ENCODE measurements at places on chromosomes 1 and 21. TPM values are rescaled to one million over a fixed set of nuclear protein-coding genes. Genes with fewer than 3 reads are reported as not detected.
A peak's percentile ranks its signal among the peaks of the same experiment; 100 is the strongest.

AVPR1B gene
- total RNA-seq, result not detected

OR2T11 gene
- total RNA-seq, result not detected

NEGR1 gene
- total RNA-seq, result not detected

ARHGAP30 gene
- 170 TPM for total RNA-seq

EXO1 gene
- total RNA-seq, result 49.2 TPM

WDR3 gene
- 54.2 TPM for total RNA-seq

OR10K1 gene
- not detected for total RNA-seq

HSD11B1 gene
- total RNA-seq, result 8.2 TPM

TMEM269 gene
- 0.16 TPM for total RNA-seq

- no peak overlapping the region for H3K27ac ChIP-seq
- H3K4me3 ChIP-seq, result no peak overlapping the region
- no peaks in the 10 kb centered on the region for H3K4me1 ChIP-seq
- H3K27me3 ChIP-seq, result no peaks in the 10 kb centered on the region
Observed at GRCh38 chr1:17559615-17560419, 20.3 kb downstream of the ARHGEF10L start.

GRCh38 chr1:80531182-80531581 lies 1269.6 kb upstream of the ADGRL2 start:
- H3K27ac ChIP-seq, result no peak overlapping the region
- no peak overlapping the region for H3K4me3 ChIP-seq

DNA sequence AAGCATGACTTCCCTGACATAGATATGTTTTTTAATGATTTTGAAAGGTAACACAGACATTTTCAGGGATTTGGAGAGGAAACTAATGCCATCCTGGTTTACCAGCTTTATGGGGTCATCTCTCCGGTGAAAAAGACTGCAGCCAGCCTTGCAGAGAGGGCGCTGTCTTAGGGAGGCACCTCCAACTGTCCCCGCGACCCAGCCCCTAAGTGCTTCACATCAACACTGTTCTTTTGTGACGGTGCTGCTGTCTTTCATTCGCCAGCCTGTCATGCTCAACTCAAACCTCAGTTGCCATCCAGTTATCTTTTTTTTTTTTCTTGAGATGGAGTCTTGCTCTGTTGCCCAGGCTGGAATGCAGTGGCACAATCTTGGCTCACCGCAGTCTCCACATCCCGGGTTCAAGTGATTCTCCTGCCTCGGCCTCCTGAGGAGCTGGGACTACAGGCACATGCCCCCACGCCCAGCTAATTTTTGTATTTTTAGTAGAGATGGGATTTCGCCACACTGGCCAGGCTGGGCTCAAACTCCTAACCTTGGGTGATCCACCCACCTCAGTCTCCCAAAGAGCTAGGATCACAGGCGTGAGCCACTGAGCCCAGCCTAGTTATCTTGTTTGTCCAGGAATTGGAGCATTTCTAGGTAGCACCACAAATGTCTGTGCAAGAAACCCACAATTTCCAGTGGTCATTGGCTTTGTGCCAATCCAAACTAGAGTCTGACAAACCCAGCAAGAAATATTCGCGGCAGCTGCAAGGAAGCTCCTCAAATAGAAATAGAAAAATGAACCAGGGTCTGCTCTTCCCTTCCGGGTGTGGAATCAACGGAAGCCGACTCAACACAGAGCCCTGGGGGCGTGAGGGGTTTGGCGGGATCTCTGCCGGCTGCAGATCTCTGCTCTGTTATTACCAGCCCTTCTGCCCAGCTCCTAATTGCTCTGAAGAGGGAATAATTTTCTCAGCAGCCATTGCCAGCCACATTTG lies 24.2 kb downstream of the PDE9A start:
- peaks cover 31% of the 10 kb centered on the region for H3K4me1 ChIP-seq
- no peak overlapping the region for H3K27ac ChIP-seq
- H3K4me3 ChIP-seq, result no peak overlapping the region
- H3K36me3 ChIP-seq, result peaks cover 4% of the 10 kb centered on the region
- DNase-seq, result no peak

GRCh38 chr1:207851696-207852095 lies 59.2 kb downstream of the CD34 start:
- H3K27ac ChIP-seq, result no peak overlapping the region
- peaks cover 65% of the 10 kb centered on the region for H3K36me3 ChIP-seq
- peaks cover 58% of the 10 kb centered on the region for H3K4me1 ChIP-seq
- no peak overlapping the region for H3K4me3 ChIP-seq
- no peaks in the 10 kb centered on the region for H3K27me3 ChIP-seq

GRCh38 chr21:20515446-20515845 lies 482.8 kb upstream of the NCAM2 start:
- no peaks in the 10 kb centered on the region for H3K27me3 ChIP-seq
- no peak overlapping the region for H3K4me3 ChIP-seq
- H3K36me3 ChIP-seq, result no peaks in the 10 kb centered on the region
- no peaks in the 10 kb centered on the region for H3K4me1 ChIP-seq
- DNase-seq, result no peak

DNA sequence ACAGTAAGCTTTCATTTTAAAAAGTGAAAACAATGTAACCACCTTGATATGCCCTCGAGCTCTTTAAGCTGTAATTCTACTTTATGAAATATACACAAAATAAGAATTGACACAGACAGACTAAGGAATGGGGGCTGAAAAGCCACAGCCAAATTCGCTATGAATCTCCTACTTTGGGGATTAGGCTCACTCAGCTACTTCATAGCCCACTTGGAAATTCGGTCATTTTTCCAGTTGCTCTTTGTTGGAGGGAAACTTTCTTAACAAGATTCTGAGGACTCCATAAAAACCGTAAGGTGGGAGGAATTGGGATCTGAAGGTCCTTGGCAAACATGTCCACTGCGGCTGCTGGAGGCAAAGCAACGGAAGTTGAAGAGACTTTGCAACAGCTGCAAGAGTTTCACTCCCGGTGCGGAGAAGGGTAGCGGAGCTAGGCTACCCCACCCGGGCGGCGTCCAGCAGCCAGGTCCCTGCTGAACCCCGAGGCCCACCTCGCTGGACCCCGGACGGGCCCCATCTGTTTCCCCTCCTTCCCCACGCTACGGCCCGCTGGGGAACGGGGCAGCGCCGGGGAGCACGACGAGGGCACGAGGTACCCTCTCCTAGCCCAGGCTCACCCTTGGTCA lies 634 bp downstream of the MYCBP start:
- no peaks in the 10 kb centered on the region for H3K27me3 ChIP-seq
- peak overlapping the region; percentile 75 for H3K27ac ChIP-seq
- peaks cover 17% of the 10 kb centered on the region for H3K36me3 ChIP-seq
- H3K4me1 ChIP-seq, result peaks cover 29% of the 10 kb centered on the region
- peak overlapping the region; percentile 88 for H3K4me3 ChIP-seq
- DNase-seq, result peak; percentile 33

DNA sequence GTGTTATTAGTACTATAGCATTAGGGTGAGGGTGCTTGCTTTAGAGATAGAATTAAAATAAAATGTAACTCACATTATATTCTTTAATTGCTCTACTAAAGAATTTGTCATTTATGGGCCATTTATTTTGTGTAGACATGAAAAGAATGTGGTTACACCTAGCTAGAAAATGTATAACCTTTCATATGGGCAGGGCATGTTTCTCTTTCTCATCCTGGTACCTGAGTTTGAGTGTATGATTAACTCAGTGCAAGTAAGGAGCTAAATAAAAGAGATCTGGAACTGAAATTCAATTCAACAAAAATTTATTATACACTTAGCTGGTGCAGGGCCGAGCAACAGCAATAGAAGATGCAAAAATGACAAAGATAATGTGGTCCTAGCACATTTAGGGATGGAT lies 47.4 kb downstream of the MAP3K7CL start:
- no peak for DNase-seq
- H3K36me3 ChIP-seq, result no peaks in the 10 kb centered on the region
- no peak overlapping the region for H3K27ac ChIP-seq
- no peak overlapping the region for H3K4me3 ChIP-seq
- H3K27me3 ChIP-seq, result no peaks in the 10 kb centered on the region

GRCh38 chr1:157652859-157653493 lies 47.6 kb downstream of the FCRL3 start:
- no peak for DNase-seq
- no peak overlapping the region for H3K4me3 ChIP-seq
- H3K27ac ChIP-seq, result no peak overlapping the region
- H3K4me1 ChIP-seq, result peaks cover 7% of the 10 kb centered on the region

DNA sequence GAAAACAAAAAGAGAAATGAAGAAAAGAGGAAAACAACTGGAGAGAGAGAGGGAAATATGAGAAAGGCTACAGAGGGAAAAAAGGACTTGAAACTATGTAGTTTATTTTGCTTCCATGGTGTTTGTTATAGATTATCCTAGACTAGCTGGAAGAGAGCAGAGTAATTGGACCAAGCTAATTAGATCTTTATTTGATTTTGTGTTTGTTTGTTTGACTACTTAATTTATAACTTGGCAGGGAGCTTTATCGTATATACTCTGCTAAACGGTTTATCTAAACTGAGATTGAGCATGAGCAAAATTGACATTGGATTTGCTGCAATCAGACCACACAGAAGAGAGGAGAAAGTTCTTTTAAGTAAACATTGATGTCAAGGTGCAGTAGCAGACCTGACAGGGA lies 443.8 kb upstream of the USP24 start:
- H3K27me3 ChIP-seq, result no peaks in the 10 kb centered on the region
- DNase-seq, result no peak
- no peak overlapping the region for H3K4me3 ChIP-seq
- no peaks in the 10 kb centered on the region for H3K36me3 ChIP-seq

- H3K4me3 ChIP-seq, result peak overlapping the region; percentile 67
- DNase-seq, result no peak
- no peaks in the 10 kb centered on the region for H3K36me3 ChIP-seq
- no peak overlapping the region for H3K27ac ChIP-seq
Observed at GRCh38 chr1:218347336-218347722, 2.2 kb downstream of the TGFB2 start.

DNA sequence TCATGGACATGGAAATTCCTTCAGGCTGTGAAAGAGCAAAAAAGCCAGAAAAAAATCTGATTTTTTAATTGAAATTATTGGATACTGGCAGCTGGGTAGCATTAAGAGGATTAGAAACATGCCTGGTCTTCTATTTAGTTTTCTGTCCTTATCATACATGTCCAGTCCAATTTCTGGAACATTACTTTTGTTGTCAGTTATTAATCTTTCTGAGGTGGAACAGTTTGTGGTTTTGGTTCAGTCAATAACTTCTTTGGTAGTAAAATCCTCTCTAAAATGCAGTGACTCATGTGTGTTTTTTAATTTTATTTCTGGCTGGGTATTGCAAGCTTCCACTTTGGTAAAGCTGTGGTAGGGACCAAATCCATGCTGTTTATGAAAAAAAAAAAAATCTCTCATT lies 687.0 kb upstream of the ADGRL2 start:
- no peak overlapping the region for H3K27ac ChIP-seq
- no peaks in the 10 kb centered on the region for H3K4me1 ChIP-seq
- no peaks in the 10 kb centered on the region for H3K36me3 ChIP-seq
- DNase-seq, result no peak
- no peak overlapping the region for H3K4me3 ChIP-seq
- no peaks in the 10 kb centered on the region for H3K27me3 ChIP-seq

DNA sequence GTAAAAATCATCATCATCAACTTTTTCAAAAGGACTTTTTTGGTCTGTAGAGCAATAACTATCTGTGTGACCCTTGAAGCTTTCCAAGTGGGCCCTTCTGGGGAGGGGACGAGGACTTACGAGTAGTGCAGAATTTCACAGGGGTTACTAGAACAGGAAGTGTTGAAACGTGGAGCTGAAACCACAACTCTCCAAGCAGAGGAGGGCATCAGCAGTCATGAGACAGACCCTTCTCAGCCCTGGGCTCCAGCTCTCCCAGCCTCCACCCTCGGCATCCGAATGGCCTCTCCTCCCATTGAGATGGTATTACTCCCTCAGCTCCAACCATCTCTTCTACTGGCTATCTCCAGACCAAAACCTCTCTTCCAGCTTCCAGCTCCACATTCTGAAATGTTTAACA lies 3.6 kb downstream of the FAM89A start:
- peaks cover 3% of the 10 kb centered on the region for H3K27me3 ChIP-seq
- H3K27ac ChIP-seq, result no peak overlapping the region
- peaks cover 25% of the 10 kb centered on the region for H3K4me1 ChIP-seq
- H3K4me3 ChIP-seq, result no peak overlapping the region

- H3K27ac ChIP-seq, result no peak overlapping the region
- no peak overlapping the region for H3K4me3 ChIP-seq
- no peak for DNase-seq
- no peaks in the 10 kb centered on the region for H3K4me1 ChIP-seq
- H3K36me3 ChIP-seq, result no peaks in the 10 kb centered on the region
Observed at GRCh38 chr1:199691540-199691939, 336.0 kb upstream of the NR5A2 start.

GRCh38 chr1:200143347-200143746 lies 115.8 kb downstream of the NR5A2 start:
- no peak for DNase-seq
- H3K36me3 ChIP-seq, result no peaks in the 10 kb centered on the region
- H3K4me3 ChIP-seq, result no peak overlapping the region
- peaks cover 11% of the 10 kb centered on the region for H3K4me1 ChIP-seq
- H3K27ac ChIP-seq, result no peak overlapping the region
- H3K27me3 ChIP-seq, result peaks cover 13% of the 10 kb centered on the region

DNA sequence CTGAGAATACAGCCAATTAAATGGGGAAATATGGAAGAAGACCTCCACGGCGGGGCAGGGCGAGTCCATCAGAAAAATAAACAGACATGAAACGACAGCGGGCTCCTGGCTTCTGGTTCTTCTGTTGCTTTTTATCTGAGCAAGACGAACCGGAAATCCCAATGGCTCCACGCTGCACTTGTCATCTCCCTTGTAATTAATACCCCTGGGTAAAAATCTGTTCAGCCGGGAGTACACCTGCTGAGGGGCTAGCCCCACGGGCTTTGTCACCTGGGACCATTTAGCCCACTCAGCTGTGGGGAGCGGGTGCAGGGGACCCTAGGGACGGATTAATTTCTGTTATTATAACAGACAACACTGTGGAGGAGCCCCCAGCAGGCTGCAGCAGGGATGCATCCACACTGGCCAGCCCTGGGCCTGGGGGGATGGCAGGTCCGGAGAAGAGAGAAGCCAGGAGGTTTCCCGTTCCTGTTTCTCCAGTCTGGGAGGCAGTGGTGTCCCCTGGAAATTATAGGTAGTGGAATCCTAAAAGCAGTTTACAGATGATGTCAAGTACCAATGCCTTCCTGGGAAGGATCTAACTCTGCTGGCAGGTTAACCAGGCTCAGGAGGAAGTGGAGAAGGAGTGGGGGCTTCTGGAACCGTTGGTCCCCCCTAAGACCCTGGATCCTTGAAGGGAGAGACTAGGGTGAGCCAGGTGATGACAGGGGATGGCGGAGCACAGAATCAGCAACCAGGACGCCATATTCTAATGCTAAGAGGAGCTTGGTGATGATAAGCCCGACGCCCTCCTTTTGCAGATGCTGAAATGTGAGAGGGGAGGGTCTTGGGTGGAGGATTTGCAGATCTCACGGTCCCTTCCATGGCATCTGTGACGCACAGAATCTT lies 566.1 kb downstream of the PTPRU start:
- no peaks in the 10 kb centered on the region for H3K4me1 ChIP-seq
- no peaks in the 10 kb centered on the region for H3K36me3 ChIP-seq
- no peak overlapping the region for H3K27ac ChIP-seq

DNA sequence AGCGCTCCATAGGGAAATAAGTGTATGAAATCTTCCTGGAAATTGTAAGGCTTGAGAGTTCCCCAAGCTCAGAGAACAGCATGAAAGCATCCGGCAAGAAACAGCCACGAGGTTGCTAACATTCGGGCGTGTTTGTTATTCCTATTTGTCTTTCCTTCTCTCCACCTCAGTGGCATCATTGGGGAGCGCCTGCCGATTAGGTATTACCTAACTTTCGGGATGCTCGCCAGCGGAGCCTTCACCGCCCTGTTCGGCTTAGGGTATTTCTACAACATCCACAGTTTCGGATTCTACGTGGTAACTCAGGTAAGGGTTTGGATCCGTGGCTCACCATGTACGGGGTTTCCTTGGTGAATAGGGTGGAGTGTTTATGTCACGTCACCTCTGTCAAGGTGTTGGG lies 25.7 kb downstream of the SLC37A1 start:
- no peak overlapping the region for H3K4me3 ChIP-seq
- H3K27ac ChIP-seq, result no peak overlapping the region
- no peak for DNase-seq
- peaks cover under 1% of the 10 kb centered on the region for H3K4me1 ChIP-seq
- peaks cover 15% of the 10 kb centered on the region for H3K36me3 ChIP-seq

Measured in activated T-helper 2 cell treated with anti-CD3 and anti-CD28 coated beads, Interferon-gamma antibody, Interleukin-2, Interleukin-4, amounts not matched to agents 10 μg/mL and 5 μg/mL and 100 μg/mL, durations not matched to agents 14 hours and 24 hours and 36 hours (primary cell).